ENCODE measurements at places on chromosomes 5 and 9.

- no peak for DNase-seq
Observed at GRCh38 chr5:40505031-40505430, 174.7 kb upstream of the PTGER4 start.

DNA sequence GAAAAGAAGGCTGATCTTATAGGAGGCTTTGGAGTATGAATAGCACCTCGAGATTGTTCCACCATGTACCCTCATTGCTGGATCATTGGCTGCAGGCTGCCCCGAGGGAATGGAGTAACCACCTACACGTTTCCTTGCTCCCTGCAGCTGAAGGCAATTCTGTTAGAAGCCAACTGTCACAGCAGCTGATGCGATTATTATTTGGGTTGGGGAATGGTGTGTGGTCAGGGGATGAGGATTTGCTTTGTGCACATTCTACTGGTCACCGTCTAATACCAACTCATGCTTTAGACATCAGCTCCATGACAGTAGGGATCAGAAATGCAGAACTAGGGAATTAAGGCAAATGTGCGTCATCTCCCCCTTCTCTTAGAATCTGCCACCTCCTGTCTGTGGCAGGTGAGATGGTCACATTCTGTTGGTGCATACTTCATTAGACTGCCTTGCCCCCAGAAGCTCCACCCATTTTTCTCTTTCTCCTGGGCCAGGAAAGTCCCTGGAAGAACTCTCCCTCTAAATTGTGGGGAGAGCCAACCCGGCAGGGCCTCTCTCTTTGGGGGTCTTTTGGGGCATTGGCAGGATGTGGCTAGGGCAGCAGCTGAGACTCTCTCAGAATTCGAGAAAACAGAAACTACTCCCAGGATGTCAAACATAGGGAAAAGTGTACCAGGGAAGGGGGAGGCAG is 32.8 kb downstream of the NEUROG1 start:
- DNase-seq = no peak

DNA sequence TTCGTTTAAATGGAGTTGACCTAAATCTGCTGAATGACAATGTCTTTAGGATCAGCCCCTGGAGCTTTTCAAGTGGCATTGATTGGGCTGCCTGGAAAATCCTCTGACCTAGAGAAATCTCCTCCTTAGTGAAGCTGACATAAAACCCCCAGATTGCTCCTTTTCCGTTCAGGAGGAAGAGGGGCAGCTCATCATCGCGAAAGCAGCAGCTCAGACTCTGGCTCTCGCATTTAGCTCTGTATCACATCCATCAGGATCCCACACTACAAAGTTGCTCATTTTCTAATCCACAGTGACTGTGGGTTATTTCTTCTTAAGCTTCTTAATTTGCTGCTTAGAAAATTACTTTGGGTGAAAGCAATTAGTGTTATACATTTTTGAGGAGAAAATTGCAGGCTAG is 373.7 kb downstream of the ENC1 start:
- no peak for DNase-seq

DNA sequence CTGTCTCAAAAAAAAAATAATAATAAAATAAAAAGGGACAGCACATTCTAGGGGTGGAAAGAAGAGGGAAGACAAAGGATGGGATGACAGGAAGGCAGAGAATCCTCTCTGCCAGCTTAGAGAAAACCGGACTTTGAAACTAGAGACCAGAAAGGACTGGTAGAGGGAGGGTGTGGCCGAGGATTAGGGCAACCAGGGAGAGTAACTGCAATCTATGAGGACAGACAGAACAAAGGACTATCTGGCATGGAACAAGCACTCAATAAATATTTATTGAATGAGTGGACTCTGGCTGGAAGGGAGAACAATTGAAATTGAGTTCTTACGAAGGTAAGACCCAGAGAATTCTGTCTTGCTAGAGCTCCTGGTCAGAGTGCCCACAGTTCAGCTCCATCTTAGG is 2.4 kb downstream of the GBA2 start:
- DNase-seq = no peak

DNA sequence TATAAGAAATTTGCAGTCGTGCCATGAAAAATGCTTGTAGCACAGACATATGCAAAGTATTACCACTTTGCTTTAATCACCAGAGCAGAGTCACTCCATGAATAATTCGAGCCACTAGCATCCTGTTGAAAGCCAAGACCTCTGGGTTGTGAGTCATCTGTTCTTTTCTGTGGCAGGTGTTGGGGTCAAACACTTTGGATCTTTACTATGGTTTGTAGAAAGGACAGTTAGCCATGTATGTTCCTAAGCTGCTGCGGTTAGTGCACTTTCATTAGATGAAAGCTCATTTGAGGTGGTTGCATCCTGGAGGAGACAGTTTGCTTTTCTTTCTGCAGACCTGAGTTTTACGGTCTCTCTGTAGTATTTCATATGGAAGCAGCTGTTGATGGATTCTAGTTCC is 223.7 kb downstream of the DMRT2 start:
- DNase-seq = no peak

GRCh38 chr9:5499889-5500398 is 10.4 kb upstream of the PDCD1LG2 start:
- DNase-seq = no peak

DNA sequence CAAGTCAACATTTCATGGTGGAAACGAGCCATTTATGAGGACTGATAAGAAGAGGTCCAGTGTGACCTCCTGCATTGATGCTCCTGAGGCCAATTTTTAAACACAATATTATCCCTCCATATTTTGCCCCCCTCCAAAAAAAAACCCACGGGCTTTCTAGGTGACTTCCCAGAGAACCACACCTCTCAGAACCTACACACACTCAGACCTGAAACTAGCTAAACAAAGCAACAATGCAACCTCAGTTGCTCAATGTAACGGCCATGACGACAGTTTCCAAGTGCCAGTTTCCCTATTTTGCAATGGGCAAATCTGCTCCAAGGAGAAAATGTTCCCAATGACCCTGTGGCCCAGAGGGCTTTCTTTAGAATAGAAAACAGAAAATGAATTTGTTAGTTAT is 3.5 kb downstream of the NRG2 start:
- DNase-seq = no peak

DNA sequence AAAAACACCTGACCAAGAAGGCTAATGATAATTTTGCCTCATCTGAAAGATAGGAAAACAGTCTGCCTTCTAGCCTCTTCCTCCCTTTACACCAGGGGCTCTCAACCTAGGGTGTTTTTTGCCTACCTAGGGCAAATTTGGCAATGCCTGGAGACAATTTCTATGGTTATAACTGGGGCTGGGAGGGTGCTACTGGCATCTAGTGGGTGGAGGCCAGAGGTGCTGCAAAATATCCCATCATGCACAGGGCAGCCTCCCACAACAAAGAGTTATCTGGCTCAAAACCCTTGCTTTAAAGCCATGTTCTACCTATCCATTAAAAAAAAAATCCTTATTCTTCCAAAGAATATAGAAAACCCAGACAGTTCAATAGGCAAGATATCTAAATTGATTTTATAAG is 45.0 kb upstream of the NR3C1 start:
- no peak for DNase-seq

DNA sequence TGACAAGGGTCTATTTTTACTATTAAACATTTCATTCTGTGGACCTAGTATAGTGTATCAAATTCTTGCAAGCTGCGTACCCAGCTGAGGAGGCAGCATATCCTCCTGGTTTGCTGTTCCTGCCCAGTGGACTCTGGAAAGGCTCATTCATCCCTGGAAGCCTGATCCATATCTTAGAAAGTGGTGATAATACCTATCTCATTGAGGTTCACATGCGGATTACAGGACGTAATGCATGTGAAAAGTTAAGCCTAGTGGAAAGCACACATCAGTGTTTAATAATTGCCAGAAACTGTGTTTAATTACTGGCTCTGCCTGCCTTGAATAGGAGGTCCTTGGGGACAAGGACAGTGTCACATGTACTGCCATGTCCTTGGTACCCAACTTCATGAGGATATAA is 132.0 kb downstream of the FGF10 start:
- no peak for DNase-seq

- no peak for DNase-seq
Observed at GRCh38 chr5:93887678-93888077, 146.3 kb upstream of the POU5F2 start.

DNA sequence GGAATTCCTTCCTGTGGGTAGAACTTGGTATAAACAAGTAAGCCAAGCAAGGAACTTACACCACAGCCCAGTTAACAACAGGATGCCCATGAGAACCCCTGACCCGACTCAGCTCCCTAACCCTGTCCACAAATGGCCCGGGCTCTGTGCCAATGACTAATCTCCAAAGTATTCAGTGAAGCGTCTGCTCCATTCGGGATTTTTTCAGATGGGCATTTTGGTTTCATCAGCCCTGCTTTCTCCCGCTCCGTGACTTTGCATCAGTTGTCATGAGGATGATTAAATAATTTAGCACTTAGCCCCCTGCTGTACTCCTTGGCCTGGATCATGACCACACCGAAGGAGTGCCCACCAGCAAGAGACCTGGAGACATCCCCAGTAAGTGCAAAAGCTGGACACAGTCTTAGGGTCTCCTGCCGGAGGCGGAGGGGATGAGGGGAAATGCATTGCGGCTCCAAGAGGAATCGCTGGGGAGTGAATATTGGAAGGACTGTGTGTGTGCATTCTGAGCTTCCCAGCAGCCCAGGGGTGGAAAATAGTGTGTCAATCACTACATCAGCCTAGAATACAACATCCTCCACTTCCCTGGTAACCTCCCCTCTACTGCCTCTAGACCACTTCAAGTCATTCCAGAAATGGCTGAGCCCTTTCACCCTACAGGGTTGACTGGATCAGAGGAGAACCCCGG is 41.4 kb upstream of the DNAH5 start:
- no peak for DNase-seq

DNA sequence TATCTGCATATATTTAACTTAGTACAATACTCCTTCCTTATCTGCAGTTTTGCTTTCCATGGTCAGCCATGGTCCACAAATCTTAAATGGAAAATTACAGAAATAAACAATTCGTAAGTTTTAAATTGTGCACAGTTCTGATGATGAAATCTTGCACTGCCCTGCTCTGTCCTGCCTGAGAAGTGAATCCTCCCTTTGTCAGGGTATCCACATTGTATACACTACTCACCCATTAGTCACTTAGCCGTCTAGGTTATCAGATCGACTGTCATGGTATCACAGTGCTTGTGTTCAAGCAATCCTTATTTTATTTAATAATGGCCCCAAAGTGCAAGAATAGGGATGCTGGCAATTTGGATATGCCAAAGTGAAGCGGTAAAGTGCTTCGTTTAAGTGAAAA is 8.3 kb upstream of the YTHDC2 start:
- no peak for DNase-seq

GRCh38 chr5:149857499-149857898 is 87.1 kb downstream of the PDE6A start:
- DNase-seq = no peak

GRCh38 chr9:113957351-113957750 is 81.2 kb downstream of the ZNF618 start:
- DNase-seq = no peak

- no peak for DNase-seq
Observed at GRCh38 chr5:156589104-156589945, 260.8 kb upstream of the PPP1R2B start.

All from amygdala (tissue), 56 donors.